ENCODE measurements at places on chromosomes 6 and 20. TPM values are rescaled to one million over a fixed set of nuclear protein-coding genes. Genes with fewer than 3 reads are reported as not detected.

- DNase-seq = no peak
Observed at GRCh38 chr20:14918976-14919375, 581.6 kb upstream of the FLRT3 start.

DNA sequence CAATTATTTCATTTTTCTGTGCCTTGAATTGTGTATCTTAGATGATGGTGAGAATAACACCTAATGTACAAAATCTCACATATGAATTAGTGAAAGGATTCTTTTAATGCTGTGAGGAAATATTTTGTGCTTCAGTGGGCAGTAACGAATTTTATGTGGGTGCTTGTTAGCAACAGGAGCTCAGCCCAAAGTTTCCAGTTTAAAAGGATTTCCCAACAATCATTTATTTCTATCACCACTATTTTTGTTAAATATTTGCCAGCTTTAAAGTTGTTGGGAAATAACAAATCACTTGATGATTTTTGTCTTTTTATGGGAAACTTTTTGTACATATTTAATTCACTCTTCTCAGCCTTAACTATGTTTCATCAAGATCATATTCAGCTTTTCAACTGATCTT, 111.8 kb downstream of the QKI start:
- DNase-seq = no peak

Gene LRRC73
- total RNA-seq = 1.6 TPM

Gene SYCP2
- 0.35 TPM for total RNA-seq

Data from mammary epithelial cell (primary cell).